ENCODE measurements at places on chromosomes 4 and X.

- no peak for DNase-seq
Measured at GRCh38 chr4:911871-912490, 20.1 kb downstream of the GAK start.

DNA sequence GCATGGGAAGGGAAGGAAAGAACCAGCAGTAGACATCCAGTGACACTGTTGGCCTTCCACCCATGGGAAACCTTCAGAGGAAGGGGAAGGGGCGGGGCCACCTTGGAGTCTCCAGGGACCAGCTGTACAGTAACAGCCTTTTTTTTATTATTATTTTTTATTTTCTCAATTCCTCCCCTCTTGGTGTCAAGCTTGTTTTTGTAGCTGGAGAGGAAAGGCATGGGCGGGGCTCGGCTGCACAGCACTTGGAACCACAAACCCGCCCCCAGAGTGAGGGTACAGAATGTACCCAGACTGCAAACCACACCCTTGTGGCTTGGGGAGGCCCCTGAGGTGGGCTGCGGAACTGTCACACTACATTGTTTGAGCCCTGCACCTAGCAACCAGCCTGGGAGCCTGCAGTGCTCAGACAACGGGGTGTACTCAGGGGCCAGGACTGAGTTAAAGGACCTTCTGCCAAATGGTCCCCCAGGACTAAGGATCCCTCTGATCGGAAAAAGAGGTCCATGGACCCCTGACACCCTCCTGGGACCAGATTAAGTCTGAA, 45.7 kb downstream of the PRPS1 start:
- DNase-seq = peak; percentile 67

DNA sequence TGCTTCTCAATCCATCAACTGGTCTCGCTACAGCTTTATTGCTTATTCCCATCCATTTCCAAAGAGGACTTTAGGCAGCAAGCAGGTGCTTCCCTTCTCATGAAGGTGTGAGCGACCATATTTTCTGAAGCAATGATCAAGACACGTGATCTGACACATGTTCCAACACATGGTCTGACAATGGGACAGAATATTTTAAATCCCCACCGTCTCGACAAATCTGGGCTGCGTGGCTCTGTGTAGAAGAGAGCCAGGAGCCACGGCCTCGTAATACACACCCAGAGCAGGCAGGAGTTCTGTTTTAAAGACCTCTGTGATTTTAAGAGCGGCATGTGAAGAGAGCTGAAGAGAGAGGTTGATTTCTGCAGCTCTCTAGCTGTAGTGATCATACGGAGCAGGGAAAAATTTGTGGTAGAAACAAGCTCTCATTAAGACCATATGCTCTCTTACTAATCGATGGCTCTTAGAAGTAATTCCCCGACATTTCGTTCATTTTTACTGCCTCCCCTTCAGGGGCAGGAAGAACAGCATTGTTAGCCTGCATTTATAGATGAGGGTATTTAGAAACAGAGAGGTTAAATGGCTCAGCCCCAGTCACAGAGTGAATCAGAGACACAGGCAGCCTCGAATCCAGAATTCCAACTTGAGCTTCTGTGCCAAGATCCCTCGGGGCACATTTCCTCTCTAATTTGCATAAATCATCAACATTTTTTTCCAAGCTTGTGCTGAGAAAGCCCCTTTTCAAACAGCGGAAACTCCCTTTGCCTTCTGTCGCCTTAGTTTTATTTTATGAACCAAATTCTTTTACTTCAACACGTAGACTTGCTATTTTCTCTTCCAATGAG, 91.0 kb upstream of the BCOR start:
- no peak for DNase-seq

GRCh38 chr4:68383115-68383514, 33.2 kb upstream of the YTHDC1 start:
- no peak for DNase-seq

GRCh38 chr4:44996276-44996845, 270.0 kb upstream of the GNPDA2 start:
- no peak for DNase-seq

DNA sequence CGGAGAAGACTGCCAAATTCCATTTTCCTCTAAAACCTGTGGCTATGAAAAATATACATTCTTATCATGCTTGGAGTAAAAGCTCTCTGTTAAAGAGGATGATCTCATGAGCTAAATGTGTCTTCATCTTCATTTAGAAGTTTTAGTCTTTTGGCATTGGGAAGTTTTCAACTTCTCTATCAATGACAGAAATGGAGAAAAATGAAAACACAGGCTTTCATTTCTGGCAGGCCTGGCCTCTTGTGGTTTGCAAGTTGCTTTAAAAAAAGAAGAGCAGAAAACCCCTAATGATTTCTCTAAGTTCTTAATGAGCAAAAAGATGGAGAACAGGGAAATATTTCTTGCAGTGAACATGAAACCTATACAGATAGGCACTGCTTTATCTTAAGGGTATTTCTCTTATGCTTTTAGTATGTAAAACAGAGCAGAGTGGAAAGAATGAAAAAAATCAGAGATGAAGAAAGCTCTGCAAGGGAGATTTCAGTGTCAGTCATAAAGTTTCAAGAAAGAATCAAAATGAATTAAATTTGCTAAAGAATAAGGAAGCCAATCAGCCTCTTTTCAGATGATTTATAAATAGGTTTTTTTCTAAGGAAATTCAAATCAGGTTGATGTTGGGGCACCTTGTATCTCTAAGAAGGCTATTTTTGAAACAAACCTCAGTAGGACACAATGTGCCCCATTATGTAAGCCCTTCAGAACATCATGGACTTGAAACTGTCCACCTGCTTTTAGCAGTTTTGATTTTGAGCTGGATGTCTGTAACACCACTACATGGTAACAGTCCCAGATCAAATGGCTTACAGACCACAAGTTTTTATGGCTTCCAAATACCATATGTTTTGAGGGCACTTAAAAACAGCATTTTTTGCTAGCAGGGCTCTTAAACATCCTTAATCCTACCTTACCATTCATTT, 225.0 kb downstream of the GRIA3 start:
- no peak for DNase-seq

DNA sequence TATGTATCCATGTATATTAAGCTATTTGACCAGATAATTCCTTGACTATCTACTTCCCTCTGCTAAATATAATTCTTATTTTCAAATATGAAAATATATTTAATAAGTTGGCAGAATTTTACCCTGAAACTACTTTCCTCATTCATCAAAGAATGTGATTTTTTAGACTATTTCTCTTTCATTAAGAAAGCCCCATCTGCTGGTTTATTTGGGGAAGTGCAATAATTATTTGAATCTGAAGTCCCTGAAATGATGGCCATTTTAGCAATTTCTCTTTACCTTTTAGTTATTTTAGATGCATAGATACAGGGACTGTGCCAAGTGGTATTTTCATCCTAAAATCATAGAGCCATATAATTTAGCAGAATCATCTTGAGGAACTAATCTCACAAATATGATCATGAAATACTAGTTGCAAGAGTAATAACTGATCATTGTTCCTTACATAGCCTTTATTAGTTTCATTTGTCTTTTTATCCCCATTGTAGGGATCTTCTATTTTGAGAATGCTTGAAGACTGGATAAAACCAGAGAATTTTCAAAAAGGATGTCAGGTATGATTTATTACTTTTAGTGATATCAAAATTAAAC, 39.0 kb downstream of the ENPEP start:
- no peak for DNase-seq

GRCh38 chr4:183408796-183409195, 35.6 kb upstream of the CDKN2AIP start:
- no peak for DNase-seq
